Subcutaneous preadipocyte (primary cell): ENCODE measurements at places on chromosomes 11 and 22. TPM values are rescaled to one million over a fixed set of nuclear protein-coding genes. Genes with fewer than 3 reads are reported as not detected.

The TXNRD2 gene
- 20.9 and 31.3 TPM in 2 replicates for total RNA-seq

The MAPK8IP1 gene
- total RNA-seq: 7.3 and 7.4 TPM in 2 replicates

The MAML2 gene
- total RNA-seq: 13.6 and 19.4 TPM in 2 replicates

The MRGPRX3 gene
- not detected in 2 replicates for total RNA-seq

The SAA1 gene
- not detected in 2 replicates for total RNA-seq

The PTPRCAP gene
- 0.78 and 1.1 TPM in 2 replicates for total RNA-seq

The TMEM191B gene
- 0.39 and 1.5 TPM in 2 replicates for total RNA-seq

The DEPDC7 gene
- 2.6 and 3.3 TPM in 2 replicates for total RNA-seq

The GPHA2 gene
- total RNA-seq: not detected in 2 replicates

The TRPM5 gene
- total RNA-seq: not detected in 2 replicates

The PRPF19 gene
- total RNA-seq: 54.0 and 62.8 TPM in 2 replicates

The TMX2 gene
- total RNA-seq: 67.2 and 80.3 TPM in 2 replicates

The CD44 gene
- 430 and 431 TPM in 2 replicates for total RNA-seq

The MS4A6A gene
- total RNA-seq: not detected in 2 replicates

The NF2 gene
- total RNA-seq: 70.2 and 101 TPM in 2 replicates

The PI4KA gene
- total RNA-seq: 46.3 and 62.6 TPM in 2 replicates

The UPB1 gene
- not detected in 2 replicates for total RNA-seq

The OR10W1 gene
- not detected in 2 replicates for total RNA-seq

The OR52A1 gene
- total RNA-seq: not detected in 2 replicates

The ROBO4 gene
- total RNA-seq: 7.7 and 26.6 TPM in 2 replicates

The ARHGAP8 gene
- not detected in 2 replicates for total RNA-seq

The FOXRED1 gene
- total RNA-seq: 12.1 and 20.7 TPM in 2 replicates

The TSKU gene
- total RNA-seq: 25.4 and 26.0 TPM in 2 replicates

The SNX32 gene
- 1.2 and 2.9 TPM in 2 replicates for total RNA-seq

The DEFB131B gene
- not detected in 2 replicates for total RNA-seq

The OR6A2 gene
- under 0.01 and 0.59 TPM in 2 replicates for total RNA-seq

The MAP6 gene
- 0.73 and 0.98 TPM in 2 replicates for total RNA-seq

The MS4A4E gene
- total RNA-seq: not detected in 2 replicates

The LGALS12 gene
- total RNA-seq: under 0.01 and 0.20 TPM in 2 replicates

The TRIM66 gene
- total RNA-seq: 3.7 and 6.6 TPM in 2 replicates

The TPBGL gene
- total RNA-seq: under 0.01 TPM in 1 of 2 replicates, not detected in the other

The CNGA4 gene
- 0.37 TPM in 1 of 2 replicates, not detected in the other for total RNA-seq

The LRRN4CL gene
- 16.4 and 38.2 TPM in 2 replicates for total RNA-seq

The LRRC4C gene
- total RNA-seq: not detected in 2 replicates

The ANGPTL5 gene
- 0.39 and 0.73 TPM in 2 replicates for total RNA-seq

The PDE2A gene
- 0.37 and 1.2 TPM in 2 replicates for total RNA-seq

The KCTD14 gene
- 1.5 and 1.8 TPM in 2 replicates for total RNA-seq

The TRIM22 gene
- total RNA-seq: 49.7 and 86.0 TPM in 2 replicates
